ENCODE measurements at places on chromosomes 16 and 17.

- no peak for DNase-seq
Measured at GRCh38 chr17:13044572-13045065, 26.8 kb upstream of the ELAC2 start.

DNA sequence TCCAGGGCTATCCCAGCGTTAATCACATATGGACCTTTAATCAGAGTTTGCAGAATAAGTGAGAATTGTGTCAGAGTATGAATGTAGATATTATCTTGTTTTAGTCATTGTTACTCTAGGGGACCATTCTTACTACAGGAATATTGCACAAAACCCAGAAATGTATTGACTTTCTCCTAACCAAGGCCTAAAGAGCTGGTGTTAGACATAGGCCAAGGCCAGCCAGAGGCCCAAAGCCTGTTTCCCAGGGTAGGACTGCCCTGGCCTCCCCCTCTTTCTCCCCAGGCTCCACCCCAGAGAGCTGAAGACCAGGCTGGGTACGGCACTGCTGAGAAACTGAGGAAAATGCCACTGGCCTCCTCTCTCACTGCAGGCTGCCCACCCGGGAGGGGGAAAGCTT is 41.9 kb upstream of the MEOX1 start:
- DNase-seq: no peak

DNA sequence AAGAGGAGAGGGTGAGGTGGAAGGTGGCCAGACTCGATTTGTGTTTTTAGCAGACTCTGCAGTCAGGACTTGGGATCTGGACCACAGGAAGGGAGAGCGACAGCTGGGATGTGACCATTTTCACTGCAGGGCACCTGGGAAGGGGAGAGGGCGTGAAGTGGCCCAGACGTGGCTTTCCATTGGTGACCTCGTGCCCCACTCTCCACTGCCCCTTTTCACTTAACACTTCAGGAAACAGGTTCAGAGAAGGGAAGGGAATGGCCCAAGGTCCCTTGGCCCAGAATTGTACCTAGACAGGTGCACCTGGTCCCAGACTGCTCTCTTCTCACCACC is 22.9 kb upstream of the MPRIP start:
- DNase-seq: no peak

- DNase-seq: no peak
Measured at GRCh38 chr17:76793775-76794174, 55.9 kb downstream of the MFSD11 start.

GRCh38 chr17:67647482-67647881 is 70.3 kb upstream of the NOL11 start:
- no peak for DNase-seq

GRCh38 chr17:70352834-70353233 is 183.5 kb downstream of the KCNJ2 start:
- DNase-seq: no peak

- DNase-seq: no peak
Measured at GRCh38 chr16:79090966-79091365, 509.6 kb downstream of the MAF start.

GRCh38 chr16:69522732-69523404 is 42.9 kb upstream of the NFAT5 start:
- no peak for DNase-seq

- no peak for DNase-seq
Measured at GRCh38 chr16:1069154-1069553, 3.4 kb upstream of the SSTR5 start.

- DNase-seq: peak; percentile 48
Measured at GRCh38 chr17:27424941-27425340, 31.3 kb upstream of the KSR1 start.
